Fibroblast of gingiva (primary cell): ENCODE measurements at places on chromosomes 7 and 10.

DNA sequence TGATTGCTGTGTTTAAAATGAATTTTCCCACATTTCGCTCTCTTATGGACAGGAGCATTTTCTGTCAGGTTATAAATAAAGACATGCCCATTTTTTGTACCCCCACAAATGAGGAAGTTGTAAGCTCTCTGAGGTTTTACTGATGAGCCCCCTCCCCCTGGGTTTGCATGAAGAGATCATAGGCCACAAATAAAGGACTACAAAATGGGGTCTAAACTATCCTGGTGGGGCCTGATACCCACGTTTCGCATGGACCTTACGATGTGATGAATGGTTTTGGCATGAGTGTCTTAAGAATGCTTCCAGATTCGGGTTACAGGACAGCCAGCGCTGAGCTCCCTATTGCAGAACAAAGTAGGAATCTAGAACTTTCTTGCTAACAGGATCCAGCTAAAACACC, 5.8 kb downstream of the IKZF1 start:
- DNase-seq: no peak

GRCh38 chr10:123938890-123939289, 47.3 kb upstream of the CPXM2 start:
- DNase-seq: no peak

DNA sequence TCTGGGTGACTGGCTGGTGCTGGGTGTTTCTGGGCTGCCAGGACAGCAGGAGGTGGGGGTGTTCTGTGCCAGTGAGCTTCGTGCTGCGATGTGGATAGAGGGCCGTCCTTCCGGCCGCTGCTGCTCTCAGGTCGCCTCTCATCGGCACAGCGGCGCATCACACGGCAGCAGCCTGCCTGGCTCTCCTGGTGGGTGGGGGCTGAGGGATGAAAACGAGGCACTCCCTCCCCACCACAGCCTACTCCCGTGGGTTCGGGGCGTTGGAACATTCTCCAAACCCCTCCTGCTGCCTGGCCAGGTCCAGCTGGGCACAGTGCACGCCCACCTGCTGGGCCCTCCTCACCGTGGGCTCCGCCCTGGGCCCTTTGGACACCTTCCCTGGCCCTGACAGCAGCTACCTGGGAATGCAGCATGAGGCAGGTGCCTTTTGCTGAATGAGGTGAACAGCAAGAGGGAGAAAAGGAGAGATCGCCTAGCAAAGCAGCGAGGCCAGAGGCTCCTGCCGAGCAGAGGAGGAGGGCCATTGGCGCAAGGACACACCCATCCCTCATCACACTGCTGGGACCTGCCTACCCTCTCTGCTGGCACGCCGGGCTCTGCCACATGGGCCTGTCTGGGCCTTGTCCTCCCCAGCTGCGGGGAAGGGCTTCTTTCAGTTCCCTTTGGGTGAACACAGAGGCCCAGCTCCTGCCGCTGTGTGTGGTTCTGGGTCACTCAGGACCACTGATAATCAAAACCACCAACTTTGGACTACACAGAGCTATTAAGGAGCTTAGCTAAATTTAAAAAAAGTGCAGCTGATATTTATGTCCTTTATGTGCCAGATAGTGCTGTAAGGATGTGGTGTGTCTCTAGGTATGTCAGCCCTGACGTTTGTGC, 33.4 kb downstream of the INPP5A start:
- DNase-seq: no peak

GRCh38 chr7:39271402-39271801, 293.7 kb downstream of the POU6F2 start:
- peak; percentile 18 for DNase-seq

GRCh38 chr10:3465406-3465891, 292.9 kb upstream of the PITRM1 start:
- DNase-seq: no peak

DNA sequence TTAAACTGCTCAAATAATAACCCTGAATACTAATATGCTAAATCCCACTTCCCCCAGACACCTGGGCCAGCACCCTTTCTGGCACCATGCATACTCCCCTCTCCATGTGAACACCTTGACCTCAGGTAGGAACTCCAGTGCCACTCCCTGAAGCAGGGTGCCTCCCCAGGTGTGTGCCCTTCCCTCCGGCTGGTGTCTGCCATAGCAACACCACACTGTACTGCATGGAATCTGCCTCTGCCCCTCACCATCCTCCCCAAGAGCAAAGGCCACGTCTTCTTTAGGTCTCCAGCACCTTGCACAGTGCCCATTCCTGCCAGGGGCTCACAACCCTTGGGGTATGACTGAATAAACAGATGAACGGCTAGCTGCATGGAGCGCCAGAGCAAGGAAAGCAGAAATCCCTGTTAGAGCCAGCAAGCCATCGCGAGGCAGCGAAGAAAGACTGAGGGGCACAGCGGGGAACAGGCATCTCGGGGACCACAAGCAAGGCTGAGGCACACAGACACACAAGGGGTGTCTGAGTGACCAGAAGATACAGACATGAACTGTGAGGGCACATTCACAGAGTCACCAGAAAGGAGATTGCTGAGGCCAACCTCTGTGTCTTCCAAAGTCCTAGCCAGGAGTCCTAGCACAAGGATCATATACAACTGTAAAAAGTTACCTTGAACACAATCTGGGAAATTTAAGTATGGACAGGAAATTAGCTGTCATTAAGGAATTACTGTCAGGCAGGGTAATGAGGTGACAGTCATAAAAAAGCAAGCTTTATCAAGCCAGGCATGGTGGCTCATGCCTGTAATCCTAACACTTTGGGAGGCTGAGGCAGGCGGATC, 25.7 kb downstream of the COBL start:
- DNase-seq: no peak

- no peak for DNase-seq
Observed at GRCh38 chr10:30743586-30743985, 114.0 kb upstream of the LYZL2 start.

- DNase-seq: peak; percentile 30
Observed at GRCh38 chr10:73113551-73113950, 3.3 kb downstream of the NUDT13 start.

- DNase-seq: no peak
Observed at GRCh38 chr7:100678291-100678984, 4.9 kb downstream of the GNB2 start.

DNA sequence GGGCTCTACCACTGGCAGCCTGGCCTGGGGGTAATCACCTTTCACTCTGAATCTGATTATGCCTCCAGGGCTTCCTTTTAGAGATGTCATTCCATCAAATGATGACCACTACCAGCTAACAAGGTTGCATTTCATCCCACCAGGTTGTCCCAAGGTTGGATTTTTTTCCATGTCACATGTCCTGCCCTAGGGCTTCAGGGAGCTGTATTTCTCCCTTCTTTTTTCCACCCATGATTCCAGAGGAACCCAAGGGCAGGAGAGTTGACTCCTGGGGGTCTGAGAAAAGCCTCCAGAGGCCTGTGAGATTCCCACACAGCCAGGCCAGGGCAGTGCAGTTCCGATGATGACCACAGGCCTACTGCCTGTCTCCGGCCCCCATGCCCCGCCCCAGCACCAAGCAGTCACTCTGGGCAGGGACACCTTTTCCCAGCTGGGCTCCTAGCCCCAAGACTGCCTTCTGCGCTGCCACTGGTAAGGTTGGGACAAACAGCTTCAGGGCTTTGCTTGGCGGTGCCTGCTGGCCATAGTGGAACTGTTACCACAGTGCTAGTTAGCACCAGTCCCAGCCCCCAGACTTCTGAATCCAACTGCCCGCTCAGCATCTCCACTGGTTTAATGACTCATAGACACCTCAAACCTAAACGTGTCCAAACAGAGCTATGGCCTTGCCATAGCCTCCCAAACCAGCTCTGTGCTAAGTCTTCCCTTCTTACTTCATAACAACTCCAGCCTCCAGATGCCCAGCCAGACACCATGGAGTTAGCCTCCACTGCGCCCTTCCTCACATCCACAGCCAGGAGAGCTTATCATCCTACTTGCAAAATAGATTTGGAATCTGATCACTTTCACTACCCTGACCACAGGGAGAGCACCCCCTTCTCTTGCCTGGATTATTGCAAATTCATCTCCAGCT, 133.7 kb downstream of the ARHGAP22 start:
- no peak for DNase-seq

DNA sequence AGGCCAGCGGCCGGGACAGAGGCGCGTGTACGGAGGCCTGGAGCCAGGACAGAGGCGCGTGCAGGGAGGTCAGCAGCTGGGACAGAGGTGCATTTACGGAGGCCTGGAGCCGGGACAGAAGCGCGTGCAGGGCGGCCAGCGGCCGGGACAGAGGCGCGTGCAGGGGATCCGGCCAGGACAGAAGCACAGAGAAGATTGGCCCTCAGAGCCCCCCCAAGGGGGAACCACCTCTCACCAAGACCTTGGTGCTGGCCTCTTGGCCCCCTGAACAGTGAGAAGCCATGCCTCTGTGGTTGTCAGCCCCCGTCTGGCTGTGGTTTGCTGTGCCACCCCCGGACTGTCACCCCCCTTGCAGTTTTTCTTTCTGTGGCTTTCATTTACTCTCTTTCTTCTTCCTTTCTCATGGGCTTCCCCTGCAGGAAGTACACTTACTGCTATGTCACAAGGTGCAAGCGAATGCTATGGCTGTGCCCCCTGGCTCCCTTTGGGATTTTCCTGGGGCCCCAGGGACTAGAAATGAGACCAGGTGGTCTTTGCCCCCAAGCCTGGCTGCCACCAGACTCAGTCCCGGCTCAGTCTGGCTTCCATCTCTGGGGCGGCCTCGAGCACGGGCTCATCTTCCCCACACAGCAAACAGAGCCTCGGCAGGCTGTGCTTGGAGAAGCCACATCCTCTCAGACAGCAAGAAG, 41.1 kb downstream of the INSIG1 start:
- no peak for DNase-seq

GRCh38 chr7:19051767-19052375, 65.6 kb downstream of the TWIST1 start:
- DNase-seq: peak; percentile 17

- no peak for DNase-seq
Observed at GRCh38 chr7:129908181-129908580, 44.6 kb downstream of the UBE2H start.

GRCh38 chr10:80356563-80356988, at the start of the genes DYDC1 and DYDC2:
TSS of gene DYDC1 (minus strand) at chr10:80356755. CDS start at chr10:80352601, 4,154 bp downstream.
TSS of gene DYDC2 (plus strand) at chr10:80356781. CDS start at chr10:80362444, 5,663 bp downstream.
- DNase-seq: no peak

DNA sequence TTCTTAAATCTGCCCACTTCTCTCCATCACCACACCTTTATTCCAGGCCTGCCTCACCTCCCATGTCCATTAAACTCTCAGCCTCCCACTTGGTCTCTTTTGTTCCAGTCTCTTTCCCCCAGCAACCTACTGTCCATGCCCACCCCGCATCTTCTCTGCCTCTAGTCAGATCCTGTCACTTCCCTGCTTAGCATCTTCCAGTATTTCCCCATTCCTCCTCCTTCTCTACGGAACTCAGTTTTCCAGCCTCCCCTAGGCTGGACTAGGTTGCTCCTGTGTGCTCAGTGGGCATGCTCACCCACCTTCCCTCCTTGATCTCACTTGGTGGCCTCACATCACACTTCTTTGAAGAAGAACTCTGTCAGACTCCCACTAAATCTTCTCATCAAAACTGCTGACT, 179.8 kb downstream of the BAMBI start:
- no peak for DNase-seq

GRCh38 chr7:122746948-122747347, 44.2 kb upstream of the RNF148 start:
- DNase-seq: no peak

DNA sequence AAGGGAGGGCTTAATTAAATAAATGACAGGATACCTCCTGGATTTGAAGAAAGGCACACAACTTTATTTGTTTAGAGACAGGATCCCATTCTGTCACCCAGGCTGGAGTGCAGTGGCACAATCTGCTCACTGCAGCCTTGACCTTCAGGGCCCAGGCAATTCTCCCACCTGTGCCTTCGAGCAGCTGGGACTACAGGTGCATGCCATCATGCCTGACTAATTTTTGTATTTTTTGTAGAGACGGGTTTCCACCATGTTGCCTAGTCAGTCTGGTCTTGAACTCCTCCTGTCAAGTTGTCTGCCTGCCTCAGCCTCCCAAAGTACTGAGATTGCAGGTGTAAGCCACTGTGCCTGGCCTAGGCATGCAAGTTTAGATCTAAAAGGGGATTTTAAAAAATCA, 272.7 kb upstream of the MBL2 start:
- DNase-seq: no peak

DNA sequence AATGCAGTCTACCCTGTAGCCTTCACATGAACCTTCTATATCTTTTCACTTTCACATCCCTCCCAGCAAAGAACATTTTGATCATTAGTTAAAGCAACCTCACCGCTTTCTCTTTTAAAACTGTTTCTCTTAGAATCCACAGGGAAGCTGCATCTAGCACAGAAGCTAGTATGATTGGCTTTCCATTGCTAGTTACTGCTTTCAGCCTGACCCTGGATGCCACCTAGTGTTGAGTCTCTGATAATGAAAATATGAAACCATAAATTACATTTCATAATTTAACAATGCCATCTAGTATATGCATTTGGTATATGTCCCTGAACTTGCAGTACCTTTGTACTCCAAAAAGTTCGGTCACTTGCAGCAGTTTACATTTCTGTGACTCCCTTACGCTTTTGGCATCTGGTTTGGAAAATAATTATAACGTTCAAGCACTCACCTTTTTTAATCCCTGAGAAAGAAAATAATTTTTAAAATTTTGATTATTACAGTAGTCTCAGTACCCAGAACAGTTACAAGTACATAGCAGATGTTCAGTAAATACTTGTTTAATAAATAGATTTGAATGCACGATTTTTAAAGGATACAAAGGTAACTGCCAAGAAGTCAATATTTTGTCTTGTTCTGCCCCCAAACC, 22.7 kb downstream of the CISD1 start:
- peak; percentile 59 for DNase-seq

DNA sequence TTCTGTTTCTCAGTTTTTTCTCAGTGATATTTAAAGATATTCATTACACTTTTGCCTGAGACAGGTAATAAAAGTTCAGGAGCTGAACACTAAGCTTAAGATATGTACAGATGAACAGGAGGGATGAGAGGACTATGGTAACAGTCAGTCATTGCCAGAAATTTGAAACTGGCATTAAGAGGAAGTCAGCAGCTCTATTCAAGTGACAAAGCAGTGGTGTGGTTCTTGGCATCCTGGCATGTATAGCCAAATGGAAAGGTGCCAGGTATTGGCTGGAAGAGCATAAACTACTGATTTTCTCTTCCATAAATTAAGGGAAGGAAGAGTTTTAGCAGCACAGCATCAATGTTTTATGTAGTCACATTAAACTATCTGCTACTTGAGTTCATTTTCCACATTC, 22.7 kb downstream of the HOXA1 start:
- DNase-seq: no peak

DNA sequence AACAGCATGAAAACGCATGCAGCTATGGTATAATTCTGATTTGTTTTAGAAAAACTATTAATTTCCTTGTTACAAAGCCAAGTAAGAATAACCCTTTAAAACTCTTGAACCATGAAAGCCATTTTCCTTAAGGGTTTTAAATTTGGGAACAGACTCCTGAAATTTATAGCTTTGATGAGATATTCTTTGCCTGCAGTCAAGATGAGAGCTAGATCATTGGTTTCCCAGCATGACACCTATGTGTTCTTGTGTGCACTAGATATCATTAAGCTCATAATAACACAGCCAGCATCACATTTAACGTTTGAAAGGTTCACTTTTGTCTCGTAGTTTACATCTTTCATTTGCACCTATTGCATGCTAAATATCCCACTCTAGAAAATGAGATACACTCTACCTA, 202.2 kb downstream of the PHF14 start:
- DNase-seq: no peak
